ENCODE measurements at places on chromosomes 4 and X.

- no peak for DNase-seq
Measured at GRCh38 chr4:8355306-8355705, 85.2 kb downstream of the ACOX3 start.

- DNase-seq: peak; percentile 22
Measured at GRCh38 chrX:19513383-19513782, 1.9 kb downstream of the MAP3K15 start.

DNA sequence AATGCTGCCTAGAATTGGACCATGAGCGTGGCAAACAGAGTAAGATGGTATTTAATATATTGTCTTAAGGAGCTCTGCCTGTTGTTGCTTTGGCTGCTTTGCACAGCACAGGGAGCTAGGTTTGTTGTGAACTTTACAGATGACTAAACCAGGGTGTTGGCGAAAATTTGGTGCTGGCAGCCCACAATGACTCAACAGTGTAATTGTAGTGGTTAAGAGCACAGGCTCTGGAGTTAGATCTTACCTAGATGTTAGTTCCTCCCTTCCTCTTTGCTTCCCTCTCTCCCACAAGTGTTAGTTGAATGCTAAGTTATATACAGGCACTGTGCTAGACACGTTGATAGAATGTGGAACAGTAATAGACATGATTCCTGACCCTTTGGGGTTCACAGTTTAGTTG is 128.9 kb upstream of the TRPC5 start:
- no peak for DNase-seq

GRCh38 chr4:111631215-111631999 is 513.8 kb upstream of the FAM241A start:
- no peak for DNase-seq

DNA sequence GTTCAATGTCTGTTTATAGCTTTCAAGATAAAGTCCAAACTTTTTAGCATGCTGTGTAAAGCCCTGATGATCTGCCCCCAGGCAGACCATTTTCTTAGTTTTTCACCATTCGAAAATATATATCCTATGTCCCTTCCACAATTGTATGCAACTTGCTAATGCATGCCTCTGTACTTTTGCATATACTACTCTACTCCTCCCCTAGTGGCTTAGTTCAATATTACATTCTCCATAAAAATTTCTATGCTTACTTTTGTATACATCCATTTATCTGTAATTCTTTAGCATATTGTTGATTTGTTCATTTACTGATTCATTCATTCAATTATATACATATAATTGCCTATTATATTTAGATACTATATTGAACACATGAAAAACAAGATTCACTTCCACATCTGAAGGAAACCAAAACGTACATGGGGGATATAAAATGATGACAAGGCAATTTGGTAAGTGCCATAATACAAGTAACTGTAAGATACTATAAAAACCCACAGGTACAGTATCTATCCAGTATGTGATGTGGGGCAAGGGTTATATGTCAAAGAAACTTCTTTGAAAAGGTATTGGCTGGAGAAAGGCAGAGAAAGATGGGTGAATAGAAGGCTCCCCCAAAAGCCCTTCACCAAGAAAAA is 902.5 kb downstream of the FAM133A start:
- DNase-seq: peak; percentile 2

GRCh38 chr4:108044951-108045686 is 55.4 kb downstream of the HADH start:
- no peak for DNase-seq

DNA sequence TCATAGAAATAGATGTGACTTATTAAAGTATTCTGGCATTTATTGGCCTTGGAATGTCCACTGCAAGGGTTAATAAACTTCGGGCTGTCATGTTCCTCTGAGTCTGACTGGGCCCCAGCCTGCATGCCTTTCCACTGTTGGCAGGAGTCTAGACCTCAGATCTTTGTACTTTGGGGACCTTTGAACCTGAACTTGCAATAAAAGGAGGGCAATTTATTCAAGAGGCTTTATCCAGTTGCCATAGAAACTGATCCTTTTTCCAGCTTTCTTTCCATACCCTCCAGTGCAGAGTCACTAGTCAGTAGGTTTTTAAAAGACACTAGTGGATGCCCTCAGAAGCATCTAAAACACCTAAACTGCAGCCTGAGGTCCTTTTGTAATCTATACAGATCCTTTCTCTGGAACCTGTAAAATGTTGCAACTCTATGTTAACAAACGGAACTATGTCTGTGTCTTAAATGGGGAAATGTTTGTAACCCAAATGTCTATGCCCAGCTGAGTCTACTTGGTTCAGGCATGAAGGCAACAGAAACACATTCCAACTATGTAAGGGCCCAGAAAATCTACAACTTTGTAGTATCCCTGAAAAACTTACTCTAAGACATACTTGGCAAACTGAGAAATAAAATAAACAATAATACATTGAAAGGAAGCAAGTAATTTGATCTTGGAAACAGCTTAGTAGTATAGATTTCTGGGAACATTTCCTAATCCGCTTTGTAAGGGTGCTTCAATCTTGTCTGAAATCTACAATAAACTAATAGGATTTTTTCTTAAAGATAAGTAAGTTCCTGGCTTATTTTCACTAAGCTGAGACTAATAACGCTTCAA is 41.5 kb downstream of the SOWAHB start:
- DNase-seq: no peak

GRCh38 chr4:7704091-7704490 is 235.6 kb downstream of the AFAP1 start:
- DNase-seq: no peak

DNA sequence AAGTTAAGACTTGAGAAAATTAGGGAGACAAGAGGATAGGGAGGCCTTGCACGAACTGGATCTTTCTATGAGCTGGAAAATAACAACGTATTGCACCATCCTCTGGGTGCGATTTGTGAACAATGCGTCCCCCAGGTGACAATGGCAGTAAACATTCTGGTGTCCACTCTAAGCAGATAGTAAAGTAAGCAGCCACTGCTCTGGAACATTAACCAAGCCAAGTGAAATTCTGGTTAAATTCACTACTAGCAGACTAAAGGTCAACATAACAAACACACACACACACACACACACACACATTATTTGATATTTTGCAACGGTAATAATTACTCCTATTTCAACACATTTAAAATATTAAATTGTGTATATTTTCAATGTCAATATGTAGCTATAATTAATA is 242.2 kb upstream of the DCAF8L1 start:
- no peak for DNase-seq

GRCh38 chr4:188305690-188306089 is 166.4 kb downstream of the TRIML1 start:
- no peak for DNase-seq

DNA sequence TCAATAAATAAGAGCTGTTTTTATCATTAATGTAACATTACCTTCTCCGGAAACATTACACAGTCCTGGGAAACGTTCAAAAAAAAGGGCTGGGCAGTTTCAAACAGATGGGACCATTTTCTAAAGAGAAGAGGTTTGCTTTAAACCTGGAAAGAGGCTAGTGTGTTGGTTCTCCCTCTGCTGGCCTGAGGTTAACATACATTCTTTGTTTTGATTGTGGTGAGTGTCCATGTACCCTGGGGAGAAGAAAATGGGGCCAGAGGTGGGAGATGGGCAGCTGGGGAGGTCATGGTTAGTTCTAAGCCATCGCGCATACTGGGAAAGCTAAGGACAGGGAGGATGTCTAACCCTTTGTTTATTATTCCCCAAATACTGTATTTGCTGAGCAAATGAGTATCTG is 194.7 kb downstream of the CPEB2 start:
- peak; percentile 35 for DNase-seq
